Activated CD8-positive, alpha-beta memory T cell treated with anti-CD3 and anti-CD28 coated beads, Interleukin-2, amount 50 U/mL, for 4 hours (primary cell): ENCODE measurements at places on chromosomes 12 and 14.

DNA sequence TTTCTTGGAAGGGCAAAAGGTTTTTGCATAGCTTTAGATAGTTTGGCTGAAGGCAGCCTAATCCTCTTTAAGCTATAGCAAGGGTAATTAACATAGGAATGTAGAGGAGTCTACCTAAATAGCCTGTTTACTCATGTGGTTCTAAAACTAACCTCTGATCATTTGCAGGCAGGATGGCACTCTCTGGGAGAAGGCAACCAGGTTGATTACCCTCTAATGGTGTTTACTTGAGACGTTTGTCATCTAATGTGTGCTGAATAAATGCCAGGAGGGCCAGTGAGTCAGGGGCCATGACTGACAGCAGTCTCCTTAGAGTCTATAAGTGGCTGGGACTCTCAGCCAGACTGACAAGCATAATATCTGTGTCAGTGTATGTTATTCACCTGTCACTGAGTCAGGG is 286.4 kb downstream of the PCNX1 start:
- no peak for DNase-seq

DNA sequence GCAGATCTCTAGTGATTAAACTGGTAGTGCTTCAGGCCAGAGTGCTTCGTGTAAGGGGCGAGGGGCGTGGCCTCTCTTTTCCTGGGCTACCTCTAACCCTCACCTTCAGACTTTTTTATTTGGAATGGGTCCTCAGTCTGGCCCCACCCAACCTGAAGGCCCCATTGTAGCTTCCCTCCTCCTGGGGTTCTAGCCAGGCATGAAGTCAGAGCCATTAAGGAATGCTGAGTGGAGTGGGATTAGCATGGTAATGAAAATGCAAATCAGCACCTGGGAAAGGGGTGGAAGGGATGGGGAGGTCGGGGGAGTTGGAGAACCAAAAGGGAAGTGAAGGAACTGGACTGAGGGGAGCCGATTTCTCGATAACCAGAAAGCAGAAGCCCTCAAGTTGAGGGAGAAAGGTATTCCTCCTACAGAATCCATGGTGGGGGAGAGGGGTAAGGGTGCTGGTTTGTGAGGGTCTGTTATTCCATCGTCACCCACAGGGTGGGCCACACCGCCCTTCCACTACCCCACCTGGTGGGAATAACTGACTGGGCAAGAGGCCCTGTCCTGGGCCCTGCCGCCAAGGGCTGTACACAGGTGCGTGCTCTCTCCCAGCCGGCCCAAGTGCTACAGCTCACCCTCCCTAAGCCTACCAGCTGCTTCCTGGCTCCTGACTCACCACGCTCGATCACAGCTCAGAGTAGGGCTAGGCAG is 14.1 kb downstream of the ZFHX2 start:
- no peak for DNase-seq

DNA sequence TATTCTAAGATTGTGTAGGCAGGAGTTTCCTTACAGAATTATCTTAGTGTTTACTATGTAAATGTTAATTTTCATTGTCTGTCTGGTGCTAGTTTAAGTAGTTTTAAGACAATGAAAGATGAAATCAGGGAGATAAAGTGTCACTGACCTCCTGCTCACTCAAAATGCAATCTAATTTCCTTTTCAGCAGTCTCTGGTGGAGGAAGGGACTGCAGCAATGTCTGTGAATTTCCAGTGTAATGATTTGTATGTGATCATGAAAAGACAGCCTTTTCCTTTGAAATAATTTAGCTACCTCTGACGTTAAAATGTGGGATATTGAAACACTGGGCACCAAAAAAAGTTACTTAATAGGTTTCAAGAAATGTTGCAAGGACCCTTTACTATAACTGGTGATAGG is 779.7 kb upstream of the FLRT2 start:
- DNase-seq, result no peak

GRCh38 chr12:1806301-1807086 is 13.9 kb upstream of the LRTM2 start:
- no peak for DNase-seq

GRCh38 chr14:90545966-90546751 is 149.3 kb downstream of the CALM1 start:
- DNase-seq, result no peak

GRCh38 chr12:126295652-126296051 is 1230.4 kb downstream of the AACS start:
- no peak for DNase-seq

- no peak for DNase-seq
These were observed 318.2 kb downstream of the NUAK1 start for GRCh38 chr12:105820429-105821125.

DNA sequence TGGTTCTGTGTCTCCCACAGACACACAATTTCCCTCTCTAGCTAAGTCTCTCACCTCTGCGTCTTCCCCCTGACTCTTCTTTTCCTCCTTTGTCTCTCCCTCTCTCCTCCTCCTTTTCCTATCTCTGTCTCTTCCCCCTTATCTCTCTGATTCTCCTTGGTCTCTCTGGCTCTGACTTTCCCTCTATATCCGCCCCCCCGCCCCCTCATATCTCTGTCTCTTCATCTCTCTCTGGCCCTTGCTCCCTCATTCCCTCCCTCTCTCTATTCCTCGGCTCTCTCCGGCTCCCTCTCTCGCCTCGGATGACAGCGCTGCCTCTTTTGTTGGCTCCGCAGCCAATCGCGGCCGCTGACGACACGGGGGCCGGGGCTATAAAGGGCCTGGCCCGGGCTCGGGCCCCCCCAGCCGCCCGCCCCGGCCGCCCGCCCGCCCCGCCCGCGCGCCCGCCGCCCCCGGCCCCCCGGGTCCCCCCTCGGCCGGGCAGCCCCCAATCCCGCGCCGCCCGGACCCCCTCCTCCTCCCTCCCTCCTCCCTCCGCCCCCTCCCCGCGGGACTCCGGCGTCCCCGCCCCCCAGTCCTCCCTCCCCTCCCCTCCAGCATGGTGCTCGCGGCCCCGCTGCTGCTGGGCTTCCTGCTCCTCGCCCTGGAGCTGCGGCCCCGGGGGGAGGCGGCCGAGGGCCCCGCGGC is at the start of gene GDF11:
Gene GDF11 (plus strand): TSS at position 404 of the 687 bp plus-strand sequence. CDS start 195 bp downstream, at position 599.
- DNase-seq, result peak; percentile 74

- DNase-seq, result no peak
These were observed 29.5 kb downstream of the DDX51 start for GRCh38 chr12:132114667-132115066.

- DNase-seq, result no peak
These were observed 8.5 kb downstream of the RBP5 start for GRCh38 chr12:7120166-7120565.
